CD4-positive, alpha-beta T cell treated with Interleukin-4 for 4 hours (primary cell): ENCODE measurements at places on chromosomes 1 and 21.

DNA sequence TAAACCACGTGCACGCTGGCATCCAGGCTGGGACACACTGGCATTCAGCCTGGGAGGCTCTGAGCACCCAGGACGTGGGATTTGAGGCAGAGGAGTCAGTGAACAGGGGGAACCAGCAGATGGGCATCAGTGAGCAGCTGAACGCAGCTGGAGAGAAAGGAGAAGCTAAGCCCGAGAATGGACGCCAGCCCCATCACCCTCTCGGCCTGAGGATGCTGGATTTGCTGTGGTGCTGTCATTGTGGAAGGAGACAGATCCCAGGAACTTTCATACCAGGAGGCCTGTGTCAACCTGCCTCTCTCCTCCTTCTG, 132.8 kb downstream of the PGBD5 start:
- DNase-seq, result no peak

DNA sequence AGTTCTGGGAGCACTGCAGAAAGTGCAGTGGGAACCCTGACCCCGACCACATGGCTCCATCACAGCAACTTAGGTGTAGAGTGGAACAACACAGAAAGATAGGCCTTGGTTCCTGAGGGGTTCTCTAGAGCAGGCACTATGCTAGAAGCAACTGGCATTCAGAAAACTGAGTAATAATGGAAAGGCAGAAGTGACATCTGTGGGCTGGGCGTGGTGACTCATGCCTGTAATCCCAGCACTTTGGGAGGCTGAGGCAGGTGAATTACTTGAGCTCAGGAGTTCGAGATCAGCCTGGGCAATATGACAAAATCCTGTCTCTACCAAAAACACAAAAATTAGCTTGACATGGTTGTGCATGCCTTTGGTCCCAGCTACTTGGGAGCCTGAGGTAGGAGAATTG, 5.3 kb downstream of the MRPS15 start:
- DNase-seq, result no peak

DNA sequence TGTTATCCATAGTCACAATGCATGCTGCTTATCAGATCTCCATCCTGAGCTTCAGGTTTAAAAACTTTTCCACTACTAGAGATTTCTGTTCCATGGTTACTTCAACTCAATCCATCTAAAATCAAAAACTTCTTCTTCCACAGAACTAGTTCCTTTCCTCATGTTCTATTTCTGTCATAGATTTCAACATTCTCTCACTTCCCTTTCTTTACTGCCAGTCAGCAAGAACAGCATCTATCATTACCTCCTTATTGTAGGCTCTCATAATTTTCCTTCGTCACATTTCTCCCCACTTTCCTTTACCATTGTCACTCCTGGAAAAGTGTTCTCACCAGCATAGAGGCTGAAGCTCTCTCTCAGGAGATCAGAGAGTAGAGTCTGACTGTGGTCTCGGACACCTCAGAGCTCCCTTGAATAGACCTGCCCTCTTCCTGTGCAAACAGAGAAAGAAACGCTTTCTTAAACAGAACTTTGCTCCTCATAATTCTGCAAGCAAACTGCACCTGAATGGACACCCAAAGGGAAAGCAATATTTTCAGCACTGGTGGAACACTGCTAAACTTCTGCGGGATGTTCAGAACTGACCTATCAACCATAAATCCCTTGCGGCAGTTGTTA, 48.7 kb upstream of the KIRREL1 start:
- DNase-seq, result no peak

DNA sequence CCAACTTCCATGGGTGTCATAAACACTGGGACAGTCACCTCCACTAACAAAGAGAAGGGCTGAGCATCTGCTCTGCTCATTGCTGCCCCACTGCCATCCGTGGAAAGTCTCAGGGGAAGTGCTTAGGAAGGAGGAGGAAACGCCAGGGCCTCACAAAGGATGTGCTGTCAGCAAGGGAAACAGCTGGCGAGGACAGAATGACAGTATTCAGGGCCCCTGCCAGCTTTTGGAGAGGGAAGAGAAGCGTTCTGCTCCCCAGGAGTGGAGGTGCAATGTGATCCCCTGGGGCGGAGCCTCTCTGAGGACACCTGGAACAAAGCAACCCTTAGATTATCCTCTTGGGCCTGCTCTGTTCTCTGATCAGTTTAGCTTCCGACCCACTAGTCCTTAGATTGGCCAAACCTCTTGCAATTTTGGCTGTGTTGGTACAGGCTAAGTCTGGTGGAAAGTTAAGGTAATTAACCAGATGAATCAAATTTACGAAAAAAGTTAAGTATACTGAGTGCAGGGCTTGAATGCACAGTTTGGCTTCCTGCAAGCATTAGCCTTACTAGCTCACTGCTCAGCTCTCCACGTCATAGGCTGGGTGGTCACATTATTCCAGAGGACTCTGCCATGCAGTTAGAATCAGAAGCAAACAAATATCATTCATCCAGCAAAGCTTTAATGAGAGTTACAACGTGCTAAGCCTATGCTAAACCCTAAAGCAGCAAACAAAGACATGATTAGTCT, 170.2 kb upstream of the NFIA start:
- DNase-seq, result no peak

GRCh38 chr1:101929343-101929742, 67.4 kb downstream of the OLFM3 start:
- DNase-seq, result no peak

GRCh38 chr1:205283270-205284147, 38.0 kb downstream of the NUAK2 start:
- no peak for DNase-seq

DNA sequence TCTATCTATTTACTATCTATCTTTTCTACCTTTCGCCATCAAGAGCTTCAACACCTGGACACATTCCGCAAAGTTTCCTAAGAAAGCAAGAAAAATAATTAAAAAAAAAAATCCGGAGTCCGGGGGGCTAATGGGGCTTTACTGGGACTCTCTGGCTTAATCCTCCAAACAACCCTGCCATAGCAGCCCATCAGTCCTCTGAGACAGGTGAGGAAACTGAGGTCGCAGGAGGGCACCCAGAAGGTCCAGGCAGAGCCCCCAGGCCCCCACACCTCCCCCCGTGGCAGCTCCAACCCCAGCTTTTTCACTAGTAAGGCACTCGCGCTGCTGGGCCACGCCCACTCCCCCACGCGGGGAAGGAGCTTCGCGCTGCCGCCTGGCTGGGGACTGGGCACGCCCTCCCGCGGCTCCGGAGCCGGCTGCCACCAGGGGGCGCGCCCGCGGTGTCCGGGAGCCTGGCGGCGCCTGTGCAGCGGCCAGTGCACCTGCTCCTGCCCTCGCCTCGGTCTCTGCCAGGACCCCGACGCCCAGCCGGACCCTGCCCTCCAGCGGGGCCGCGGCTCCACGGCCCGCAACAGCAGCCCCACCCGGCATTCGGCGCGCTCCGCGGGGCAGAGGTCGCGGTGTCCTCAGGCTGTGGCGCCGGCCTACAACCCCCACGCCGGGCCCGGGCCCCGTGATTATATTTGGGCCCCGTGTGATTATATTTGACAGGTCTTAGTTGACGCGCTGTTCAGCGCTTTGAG, 54.1 kb upstream of the SAMD11 start:
- peak; percentile 76 for DNase-seq

GRCh38 chr1:180360333-180361075, 130.4 kb downstream of the LHX4 start:
- no peak for DNase-seq

DNA sequence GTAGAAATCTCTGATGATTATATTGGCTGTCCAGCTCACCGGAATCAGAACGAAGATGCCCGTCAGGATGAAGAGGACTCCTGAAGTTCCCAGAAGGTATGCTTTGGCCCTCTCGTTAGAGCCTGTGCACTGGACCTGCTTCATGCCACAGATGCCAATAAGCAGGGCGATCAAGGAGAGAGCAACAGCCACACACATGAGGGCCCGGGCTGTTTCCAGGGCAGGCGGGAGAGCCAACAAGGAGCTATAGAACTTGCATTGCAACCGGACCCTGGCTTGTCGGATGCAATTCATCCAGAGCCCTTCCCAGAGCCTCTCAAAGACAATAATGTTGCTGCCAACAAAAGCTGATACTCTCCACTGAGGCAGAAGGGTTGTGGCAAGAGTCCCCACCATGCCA, 434 bp downstream of the CLDN17 start:
- no peak for DNase-seq
